COR-L47 (cell line): ENCODE measurements at places on chromosomes 11 and 22.

DNA sequence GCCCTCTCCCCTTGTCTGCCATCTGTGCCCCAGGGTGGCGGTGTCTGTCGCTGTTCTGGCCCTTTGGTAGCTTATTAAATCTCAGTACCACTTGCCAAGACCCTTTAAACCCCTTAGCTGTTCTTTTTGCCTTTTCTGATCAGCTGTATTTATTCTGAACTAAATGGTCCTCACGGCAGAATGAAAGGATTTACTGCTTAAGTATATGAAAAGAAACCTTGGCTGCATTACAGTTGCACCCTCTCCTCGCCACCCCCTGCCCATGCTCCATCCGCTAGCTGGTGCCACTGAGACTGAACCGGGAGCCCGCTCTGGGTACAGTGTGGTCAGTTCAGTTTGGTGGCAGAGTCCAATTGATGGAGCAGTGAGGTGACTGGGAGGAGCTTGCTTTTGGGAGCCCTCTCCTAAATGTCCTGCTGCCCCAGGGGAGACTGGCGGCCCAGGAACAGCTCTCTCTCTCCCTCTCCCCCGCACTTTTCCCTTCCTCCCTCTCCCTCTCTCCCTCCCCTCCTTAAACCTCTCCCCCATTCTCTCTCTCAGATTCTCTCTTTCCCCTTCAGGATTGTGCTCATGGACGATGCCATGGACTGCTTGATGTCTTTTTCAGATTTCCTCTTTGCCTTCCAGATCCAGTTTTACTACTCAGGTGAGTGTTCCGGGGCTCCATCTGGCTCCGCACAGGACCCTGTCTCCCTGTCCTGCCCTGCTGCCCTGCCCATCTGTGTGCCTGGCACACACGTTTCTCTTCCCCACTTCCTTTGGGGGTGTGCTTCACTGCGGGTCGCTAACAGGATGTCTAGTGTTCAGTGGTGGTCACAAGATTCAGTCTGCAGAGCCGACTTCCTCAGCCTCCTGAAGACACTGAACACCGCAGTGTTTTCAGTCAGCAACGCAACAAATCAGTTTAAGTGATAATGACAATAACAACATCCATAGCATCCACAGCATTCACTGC, 21.8 kb downstream of the ARFGAP2 start:
- DNase-seq = no peak

GRCh38 chr22:41833369-41834004, 582 bp downstream of the SREBF2 start:
- DNase-seq = peak; percentile 59

GRCh38 chr22:32016081-32016480, 27.0 kb upstream of the SLC5A1 start:
- no peak for DNase-seq

- no peak for DNase-seq
Measured at GRCh38 chr11:41665441-41666360, 206.2 kb upstream of the LRRC4C start.

DNA sequence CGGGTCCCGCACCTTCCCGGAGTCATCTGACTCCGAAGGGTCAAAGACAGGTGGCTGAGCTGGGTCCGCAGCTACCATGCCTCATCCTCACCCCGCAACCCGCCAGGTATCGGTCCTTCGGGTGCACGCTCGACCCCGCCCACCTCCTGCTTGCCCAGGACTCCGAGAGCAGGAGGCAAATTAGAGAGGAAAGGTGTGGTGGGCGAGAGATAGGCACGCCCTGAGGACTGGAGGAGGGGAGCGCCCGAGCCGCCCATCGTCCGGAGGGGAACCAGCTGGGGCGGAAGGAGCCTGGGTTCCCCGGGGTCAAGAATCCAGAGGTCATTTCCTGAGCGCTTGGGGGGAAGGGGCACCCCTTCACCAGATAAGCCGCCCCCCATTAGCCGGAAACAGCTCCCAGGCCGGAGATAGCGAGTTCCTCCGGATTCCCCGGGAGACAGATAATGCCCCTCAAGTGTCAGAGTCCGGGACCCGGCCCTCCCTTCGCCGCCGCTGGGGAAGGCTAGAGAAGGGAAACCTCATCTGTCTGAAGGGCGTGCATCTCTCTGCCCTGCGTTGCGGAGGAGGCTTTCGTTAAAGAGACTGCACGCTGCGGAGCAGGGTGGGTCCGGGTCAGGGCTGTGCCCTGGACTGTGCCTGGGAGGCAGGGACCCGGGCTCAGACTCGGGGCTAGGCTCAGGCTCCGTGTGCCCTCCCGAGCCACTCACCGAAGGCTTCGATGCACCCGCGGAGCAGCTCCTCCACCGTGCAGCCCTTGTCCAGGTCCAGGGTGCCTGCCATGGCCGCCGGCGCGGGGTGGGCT, 1.7 kb downstream of the RASGRP2 start:
- DNase-seq = no peak

DNA sequence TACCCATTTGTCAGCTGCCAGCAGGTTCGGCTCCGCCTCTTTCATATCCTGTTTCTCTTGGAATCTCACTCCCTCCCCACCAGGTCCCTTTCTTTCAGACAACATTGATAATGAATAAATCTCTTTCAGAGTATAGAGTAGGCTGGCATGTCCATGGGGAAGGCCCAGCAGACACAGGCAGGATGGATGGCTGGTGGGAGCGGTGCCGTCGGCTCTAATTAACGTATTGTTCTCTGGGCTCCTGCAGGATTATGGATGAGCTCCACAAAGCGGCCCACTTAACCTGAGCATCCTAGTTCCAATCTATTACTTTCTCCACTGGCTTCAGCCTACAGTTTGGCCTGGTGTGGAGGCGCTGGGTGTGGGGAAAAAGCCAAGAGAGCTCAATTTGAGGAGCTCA, 588.0 kb downstream of the BUD13 start:
- DNase-seq = no peak

- DNase-seq = peak; percentile 66
Measured at GRCh38 chr11:46049325-46049897, 71.8 kb downstream of the PHF21A start.

DNA sequence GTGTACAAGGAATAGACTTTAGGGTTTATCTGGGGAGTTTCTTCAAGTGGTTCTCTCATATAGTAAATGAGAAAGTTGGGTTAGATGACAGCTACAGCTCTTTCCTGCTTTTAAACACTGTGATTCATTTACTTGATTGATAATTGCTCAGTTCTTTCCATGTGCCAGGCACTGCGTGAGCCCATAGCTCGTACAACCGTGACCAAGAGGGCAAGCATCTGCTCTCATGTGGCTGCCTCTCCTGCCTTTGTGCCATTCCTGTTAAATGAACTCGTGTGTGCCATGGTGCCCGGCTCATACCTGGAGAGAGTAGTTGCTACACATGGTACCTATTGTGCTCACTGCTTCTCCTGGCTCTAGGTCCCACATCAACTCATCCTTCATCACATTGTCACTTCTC, 206.3 kb downstream of the SNX19 start:
- DNase-seq = no peak
